Fibroblast of villous mesenchyme (primary cell): ENCODE measurements at places on chromosomes 1 and 21. TPM values are rescaled to one million over a fixed set of nuclear protein-coding genes. Genes with fewer than 3 reads are reported as not detected.

SPRR3 gene
- not detected in 2 replicates for total RNA-seq

CYB561D1 gene
- total RNA-seq, result 4.7 and 6.1 TPM in 2 replicates

KCNK1 gene
- 2.6 and 4.3 TPM in 2 replicates for total RNA-seq

- DNase-seq, result no peak
Observed at GRCh38 chr21:16069178-16070112, 339.7 kb downstream of the USP25 start.

DNA sequence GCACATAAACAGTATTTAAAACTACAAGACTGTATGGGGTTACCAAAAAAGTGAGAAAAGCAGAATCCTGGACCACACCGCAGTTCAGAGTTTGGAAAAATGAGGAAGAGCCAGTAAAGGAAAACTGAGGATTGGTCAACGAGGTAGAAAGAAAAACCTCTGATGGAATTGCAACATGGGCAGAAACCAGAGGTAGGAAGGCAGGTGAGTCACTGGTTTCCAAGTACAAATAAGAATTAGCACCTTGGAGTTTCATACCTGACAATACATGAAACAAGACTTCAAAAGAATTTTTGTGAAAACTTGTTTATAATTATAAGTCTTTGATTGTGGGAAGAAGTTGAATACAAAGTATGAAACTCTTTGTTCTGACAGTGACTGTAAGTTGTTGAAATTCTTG is 533.7 kb upstream of the DAB1 start:
- no peak for DNase-seq

DNA sequence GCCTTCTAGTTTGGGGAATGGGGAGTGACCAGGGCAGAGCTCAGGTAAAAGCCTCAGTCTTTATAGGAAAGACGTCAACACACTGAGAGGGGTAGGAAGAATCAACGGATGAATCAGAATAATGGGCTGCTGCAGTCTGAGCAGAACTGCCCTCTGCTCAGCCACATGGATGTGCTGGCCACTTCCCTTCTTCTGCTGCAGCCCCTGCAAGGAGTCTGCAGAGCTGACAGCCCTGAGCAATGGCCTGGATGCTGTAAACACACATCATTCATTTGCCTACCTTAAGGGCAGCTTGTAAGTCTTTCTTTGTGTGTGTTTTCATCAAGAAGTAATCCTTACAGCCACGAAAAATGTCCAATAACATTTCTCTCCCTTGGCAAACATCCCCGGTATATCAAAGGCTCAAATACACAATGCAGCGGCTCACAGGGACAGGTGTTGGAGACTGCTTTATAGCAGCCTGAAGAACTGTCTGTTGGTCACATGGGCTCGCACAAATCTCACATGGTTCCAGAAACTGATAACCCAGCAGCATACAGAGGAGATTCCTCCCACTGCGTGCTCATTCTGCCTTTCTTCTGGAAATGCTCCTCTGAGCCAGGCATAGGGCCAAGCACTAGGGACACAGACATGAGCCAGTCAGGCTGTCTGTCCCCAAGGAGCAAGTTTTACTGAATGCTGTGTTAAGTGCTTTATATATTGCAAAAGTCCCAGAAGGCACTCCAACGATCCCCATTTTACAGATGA is 110.1 kb downstream of the HMGB4 start:
- no peak for DNase-seq

GRCh38 chr1:109361069-109361468 is 36.6 kb downstream of the SORT1 start:
- DNase-seq, result no peak

DNA sequence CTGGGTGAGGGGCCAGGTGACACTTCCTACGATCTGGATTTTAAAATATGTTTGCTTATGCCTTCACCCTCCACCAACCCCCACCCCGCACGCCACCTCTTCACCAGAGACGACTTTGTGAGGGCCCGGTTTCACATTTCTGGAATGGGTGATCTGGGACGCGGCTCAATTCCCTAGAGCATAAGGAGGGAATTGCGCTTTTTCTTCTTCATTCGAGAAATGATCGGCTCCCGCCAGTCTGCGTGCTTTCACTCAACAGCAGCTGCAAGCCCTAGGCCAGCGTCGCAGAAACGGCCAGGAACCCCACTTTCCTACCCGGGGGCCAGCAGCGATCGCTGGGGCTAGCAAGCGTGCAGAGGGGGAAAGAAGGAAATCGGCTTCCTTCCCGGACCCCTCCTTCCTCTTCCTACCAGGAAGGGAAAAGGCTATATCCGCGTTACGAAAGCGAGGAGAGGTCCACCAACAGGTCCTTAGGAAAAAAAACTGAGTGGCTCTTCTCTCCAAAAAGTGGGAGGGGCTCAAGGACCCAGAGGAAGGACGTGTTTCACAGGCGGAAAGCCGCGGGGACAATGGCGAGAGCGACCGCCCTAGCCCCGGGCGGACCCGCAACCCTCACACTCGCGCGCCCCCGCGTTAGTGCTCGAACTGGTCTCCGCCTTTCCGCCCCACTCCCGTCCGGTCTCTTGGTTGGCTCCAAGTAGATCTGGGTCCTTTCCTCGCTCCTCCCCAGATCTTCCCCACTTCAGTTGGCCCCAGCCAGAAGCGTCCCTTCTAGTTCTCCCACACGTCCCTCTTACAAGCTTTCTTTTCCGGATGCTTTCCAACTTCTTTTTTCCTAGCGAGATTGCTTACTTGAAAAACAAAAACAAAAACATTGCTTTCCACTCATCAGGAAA is 1.1 kb upstream of the ADAMTS1 start:
- DNase-seq, result peak; percentile 85
